ENCODE measurements at places on chromosomes 4 and X. TPM values are rescaled to one million over a fixed set of nuclear protein-coding genes. Genes with fewer than 3 reads are reported as not detected.

GRCh38 chrX:101370888-101371504, 15.0 kb downstream of the BTK start:
- DNase-seq = no peak

- DNase-seq = no peak
Measured at GRCh38 chr4:169094656-169095231, 84.7 kb upstream of the CBR4 start.

L1CAM gene
- 25.8 TPM for total RNA-seq

- DNase-seq = no peak
Measured at GRCh38 chrX:66046612-66047235, 6.8 kb upstream of the VSIG4 start.

DNA sequence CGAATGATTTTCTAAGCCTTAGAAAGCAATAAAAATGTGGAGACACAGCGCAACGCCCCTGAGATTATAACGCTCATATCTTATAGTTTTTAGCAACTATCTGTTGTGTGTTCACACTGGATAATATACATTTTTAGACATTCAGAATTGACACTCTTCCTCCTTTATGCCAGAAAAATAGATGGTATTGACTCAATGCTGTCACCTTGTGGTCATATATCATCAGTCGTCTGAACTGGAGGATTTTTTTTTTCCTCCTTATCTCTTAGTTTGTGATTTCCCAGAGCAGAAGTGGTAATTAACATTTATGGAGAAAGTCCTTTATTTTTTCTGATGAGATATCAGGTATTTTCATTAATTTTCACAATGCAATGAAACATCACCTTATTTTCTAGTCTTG, 759.6 kb downstream of the RAB28 start:
- no peak for DNase-seq

GRCh38 chr4:94642561-94642866, 115.2 kb upstream of the BMPR1B start:
- DNase-seq = no peak

DNA sequence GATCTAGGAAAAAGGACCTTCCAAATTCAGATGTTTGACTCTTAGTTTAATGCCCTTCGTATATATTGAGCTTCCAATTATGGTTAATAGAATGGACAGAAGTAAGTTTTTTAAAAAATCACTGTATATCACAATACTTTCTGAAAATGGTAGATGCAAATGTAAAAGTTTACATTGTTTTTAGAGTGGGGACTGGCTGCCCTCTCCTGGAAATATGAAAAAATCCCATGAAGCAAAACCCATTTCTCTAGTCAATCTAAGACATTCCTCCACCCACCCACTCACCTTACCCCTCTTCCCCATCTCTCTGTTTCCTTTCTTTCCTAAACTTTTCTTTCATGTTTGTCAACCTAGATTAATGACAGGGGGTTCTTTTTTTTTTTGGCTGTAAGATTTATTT, 134.5 kb downstream of the ARHGAP6 start:
- no peak for DNase-seq

TMSB4X gene
- total RNA-seq = 2,397 TPM

AFP gene
- not detected for total RNA-seq

FAT4 gene
- total RNA-seq = 16.8 TPM

FAM47A gene
- not detected for total RNA-seq
